ENCODE measurements at places on chromosomes 6 and 20.

- no peak for DNase-seq
These were observed 1.1 kb downstream of the AGPAT4 start for GRCh38 chr6:161272635-161273273.

GRCh38 chr6:150377211-150377781 is 8.5 kb downstream of the IYD start:
- DNase-seq = peak; percentile 64

GRCh38 chr6:20481281-20481680 is 53.0 kb upstream of the CDKAL1 start:
- DNase-seq = no peak

DNA sequence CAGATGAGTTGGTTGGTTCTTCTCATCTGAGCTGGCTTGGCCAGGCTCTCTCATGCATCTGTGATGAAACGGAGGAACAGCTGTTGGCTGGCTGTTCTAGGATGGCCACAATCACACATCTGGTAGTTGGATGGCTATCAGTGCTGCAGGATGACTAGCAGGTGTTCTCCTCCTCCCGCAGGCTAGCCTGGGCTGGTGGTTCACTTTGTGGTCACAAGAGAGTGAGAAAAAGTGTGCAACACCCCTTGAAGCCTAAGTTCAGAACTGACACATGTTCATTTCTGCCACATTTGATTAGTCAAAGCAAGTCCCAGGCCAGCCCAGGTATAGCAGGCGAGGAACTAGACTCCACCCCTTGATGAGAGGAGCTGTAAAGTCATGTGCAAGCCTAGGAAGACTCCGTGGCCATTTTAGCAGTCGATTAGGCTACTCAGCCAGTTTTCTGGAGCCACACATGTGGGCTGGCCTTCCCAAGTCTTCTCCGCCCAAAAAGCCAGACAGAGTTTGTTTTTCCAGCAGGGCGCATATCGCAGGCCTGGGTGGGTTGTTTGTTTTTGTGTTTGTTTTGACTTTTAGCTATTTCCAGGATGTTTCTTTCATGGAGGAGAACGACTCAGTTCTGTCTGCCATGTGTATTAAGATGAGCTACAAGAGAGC is 120.8 kb downstream of the ISM1 start:
- DNase-seq = no peak

GRCh38 chr20:23270382-23270911 is 80.1 kb upstream of the NXT1 start:
- DNase-seq = no peak

Data from right lobe of liver (tissue), 6 donors.